ENCODE measurements at places on chromosomes 1 and 21.

GRCh38 chr21:44868707-44869106, 4.8 kb downstream of the PTTG1IP start:
- DNase-seq, result no peak

DNA sequence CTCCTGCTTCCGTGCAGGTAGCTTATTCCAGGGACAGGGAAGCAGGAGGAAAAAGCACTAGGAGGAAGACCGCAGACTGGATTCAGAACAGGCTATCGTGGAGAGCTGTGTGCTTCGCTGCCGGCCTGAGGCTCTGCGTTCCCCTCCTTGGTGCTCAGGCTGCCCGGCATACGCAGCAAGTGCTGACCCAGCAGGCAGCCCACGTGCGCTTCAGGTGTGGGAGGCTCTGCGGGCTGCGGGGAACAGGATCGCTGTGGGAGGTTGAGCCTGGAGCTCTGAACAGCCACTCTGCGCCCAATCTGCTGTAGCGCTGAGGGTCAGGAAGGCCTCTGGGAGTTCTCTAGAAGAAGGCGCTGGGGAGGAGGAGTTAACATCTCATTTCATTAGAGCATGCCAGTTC, 27.9 kb downstream of the DOP1B start:
- DNase-seq, result no peak

GRCh38 chr1:231414260-231415016, 7.6 kb downstream of the EGLN1 start:
- DNase-seq, result no peak

DNA sequence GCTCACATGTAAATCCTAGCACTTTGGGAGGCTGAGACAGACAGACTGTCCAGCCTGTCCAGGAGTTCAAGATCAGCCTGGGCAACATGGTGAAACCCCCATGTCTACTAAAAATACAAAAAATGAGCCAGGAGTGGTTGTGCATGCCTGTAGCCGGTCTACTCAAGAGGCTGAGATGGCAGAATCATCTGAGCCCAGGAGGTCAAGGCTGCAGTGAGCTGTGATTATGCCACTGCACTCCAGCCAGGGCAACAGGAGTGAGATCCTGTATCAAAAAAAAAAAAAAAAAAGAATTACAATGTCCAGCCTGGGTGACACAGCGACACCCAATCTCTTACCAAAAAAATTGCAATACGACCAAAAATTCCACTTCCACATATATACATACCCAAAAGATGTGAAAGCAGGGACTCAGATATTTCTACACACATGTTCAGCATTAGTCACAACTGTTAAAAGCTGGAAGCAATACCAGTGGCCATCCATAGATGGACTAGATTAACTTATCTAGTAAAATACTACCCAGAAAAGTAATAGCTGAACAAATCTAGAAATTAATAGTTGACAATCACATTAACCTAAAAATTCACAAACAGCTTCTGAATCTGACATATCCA, 49.2 kb downstream of the ASH1L start:
- DNase-seq, result no peak

DNA sequence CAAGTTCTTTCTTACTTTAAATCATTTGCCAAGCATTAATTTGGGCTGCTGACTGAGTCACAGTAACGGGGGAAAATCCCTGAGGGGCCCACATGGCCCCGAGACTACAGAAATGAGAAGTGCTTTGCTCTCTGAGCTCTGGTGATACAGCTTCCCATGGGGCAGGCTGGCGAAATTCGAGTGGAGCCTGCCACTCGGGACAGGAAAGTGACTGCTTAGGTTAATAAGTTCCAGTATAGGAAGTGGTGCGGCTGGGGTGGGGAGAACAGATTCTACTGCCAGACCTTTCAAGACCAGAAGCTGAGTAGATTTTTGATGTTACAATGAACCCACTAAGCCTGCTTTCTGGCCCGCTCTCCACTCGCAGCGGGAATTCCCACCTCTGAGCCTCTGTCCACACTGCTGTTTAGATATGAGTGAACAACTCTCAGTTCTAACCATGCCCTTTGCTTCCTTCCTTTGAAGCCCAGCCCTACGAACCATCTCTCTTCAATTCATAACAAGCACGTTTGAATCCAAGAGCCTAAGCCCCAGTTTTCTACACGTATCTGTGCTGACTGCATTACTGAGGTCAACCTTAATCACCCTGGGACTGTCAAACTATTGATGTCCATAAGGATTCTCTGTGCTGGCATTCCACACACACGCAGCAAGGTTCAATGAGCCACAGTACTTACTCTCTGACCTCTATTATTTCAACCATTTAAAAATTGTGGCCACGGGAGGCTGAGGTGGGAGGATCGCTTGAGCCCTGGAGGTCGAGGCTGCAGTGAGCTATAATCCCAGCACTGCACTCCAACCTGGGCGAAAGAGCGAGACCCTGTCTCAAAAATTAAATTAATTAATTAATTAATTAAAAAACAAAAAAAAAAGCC, 9.6 kb downstream of the ZBTB17 start:
- peak; percentile 61 for DNase-seq

Measured in stimulated activated CD4-positive, alpha-beta T cell treated with anti-CD3 and anti-CD28 coated beads, TNF-alpha, amount 100 ng/mL, for 1 hour (primary cell).